ENCODE measurements at places on chromosomes 5 and 9. TPM values are rescaled to one million over a fixed set of nuclear protein-coding genes. Genes with fewer than 3 reads are reported as not detected.

- no peak for DNase-seq
Measured at GRCh38 chr5:14115323-14115895, 27.7 kb upstream of the TRIO start.

DNA sequence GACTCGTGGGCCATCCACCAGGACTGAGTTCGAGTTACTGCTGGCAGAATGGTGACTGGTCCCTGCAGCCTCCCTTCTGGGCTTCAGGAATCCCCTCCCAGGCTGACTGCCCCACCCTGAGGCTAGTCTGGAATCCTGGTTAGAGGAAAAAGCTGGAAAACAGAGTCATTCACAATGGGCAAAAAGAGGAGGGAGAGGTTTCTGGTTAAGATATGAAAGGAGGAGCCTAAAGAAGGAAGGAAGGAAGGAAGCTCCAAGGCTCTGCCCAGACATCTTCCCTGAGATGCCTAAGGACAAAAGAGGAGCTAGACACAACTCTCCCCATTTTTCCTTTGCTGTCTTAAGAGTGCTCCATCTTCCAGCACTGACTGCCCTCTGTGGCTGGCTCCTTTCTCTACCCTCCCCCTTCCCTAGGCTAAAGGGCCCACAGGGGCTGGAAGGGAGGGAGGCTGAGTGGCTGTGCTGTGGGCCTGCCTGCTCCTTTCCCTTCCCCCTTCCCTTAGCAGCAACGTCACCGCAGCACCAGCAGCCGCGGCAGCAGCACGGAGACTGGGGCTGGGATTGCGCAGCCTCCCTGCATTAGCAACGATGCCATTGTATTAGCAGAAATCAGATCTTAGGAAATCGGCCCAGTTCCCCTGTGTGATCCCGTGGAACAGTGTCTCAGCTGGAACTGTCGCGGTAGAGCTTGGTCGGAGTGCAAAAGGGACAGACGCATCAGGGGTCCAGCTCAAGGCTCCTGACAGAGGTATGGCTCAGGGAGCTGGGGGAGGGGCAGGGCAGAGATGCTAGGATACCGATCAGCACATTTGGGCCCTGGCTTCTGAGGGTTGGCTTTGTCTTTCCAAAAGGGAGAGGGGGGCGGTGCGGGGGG lies 48.7 kb downstream of the RUSC2 start:
- no peak for DNase-seq

- no peak for DNase-seq
Measured at GRCh38 chr5:178288401-178289368, 56.1 kb upstream of the PHYKPL start.

NRARP gene
- 1.9 TPM for total RNA-seq

DNA sequence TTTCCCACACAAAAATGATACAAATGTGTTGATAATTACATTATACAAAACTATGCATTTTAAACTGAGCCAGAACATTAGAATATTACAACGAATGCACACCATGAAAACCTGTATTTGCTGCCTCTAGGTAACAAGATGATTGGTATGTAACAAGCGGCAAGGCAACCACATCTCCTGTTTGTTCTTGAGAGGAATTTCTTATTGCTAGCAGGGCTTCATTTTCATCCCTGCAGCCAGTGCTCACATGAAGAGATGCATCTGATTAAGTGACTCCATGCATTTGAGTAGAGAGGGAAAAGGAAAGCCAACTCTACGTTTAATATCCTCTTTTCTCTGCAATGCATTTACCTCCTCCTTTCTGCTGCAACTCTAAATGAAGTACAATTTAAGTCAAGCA lies 36.6 kb downstream of the FRMD3 start:
- no peak for DNase-seq

CARTPT gene
- total RNA-seq, result not detected

DNA sequence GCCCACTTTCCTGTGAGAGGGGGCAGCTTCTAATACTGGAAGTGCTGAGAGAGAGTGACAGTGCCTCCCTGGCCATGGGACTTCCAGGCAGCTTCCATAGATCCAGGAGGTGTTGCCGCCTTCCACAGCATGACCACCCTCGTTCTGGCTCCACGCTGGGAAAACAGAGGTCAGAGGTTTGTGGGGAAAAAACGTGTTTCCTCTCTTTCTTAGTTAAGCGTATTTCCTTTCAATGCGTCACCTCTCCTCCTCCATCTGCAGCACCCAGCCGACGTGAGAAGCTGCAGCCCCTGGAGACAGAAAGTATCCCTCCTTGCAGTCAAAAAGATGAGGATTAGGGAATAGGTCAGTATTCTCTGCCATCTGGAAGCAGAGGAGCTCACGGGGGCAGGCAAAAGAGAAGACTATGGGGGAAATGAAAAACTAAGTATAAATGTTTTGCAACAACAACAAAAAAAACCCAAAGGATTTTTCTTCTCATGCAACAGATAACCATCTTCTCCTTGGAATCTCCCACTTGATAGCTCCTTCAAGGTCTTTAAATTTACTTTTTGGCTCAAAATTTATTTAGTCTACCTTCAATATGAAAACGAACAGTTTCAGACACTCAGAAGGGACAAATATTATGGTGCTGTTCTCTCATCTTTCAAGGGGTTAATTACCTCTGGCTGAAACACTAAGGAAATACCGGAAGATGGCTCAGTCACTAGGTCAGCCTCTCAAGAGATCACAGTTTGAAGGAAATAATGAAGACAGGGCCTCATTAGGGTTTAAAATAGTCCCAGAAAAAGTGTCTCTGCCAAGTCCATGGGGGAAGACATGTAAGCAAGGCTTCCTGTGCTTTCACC lies 38.0 kb downstream of the MTMR12 start:
- DNase-seq, result no peak

GRCh38 chr9:127942216-127943010 lies 4.8 kb upstream of the DPM2 start:
- DNase-seq, result peak; percentile 53

DNA sequence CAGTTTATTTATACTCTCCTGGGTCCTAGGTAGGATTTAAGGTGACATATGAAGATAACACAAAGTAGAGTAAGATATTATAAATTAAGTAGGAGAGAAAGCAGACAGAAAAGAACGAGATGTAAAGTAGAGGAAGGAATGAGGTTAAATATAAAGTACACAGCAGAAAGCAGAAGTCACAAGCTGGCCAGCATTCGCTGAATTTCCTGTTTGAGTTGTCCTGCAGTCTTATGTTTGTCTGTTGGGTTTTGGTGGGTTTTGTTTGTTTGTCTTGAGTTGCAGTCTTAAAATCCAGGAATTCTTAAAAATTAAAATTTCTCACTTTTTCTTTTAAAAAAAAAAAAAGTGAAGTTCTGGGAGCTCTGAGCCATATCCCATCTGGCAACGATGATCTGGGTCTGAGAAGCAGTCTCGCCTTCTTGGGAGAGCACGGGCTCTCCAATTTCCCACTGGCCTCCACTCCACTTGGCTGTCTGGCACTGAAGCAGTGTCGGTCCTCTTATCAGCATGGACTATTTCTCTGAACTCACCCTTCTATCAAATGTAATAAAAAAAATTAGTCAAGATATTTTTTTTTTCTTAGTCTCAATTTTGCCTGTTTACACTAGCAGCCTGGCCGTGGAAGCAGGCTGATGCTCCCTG lies 2.0 kb downstream of the S100Z start:
- DNase-seq, result no peak

POLE3 gene
- 55.5 TPM for total RNA-seq

GRCh38 chr9:78406933-78407332 lies 110.0 kb downstream of the PSAT1 start:
- DNase-seq, result no peak

- DNase-seq, result no peak
Measured at GRCh38 chr5:5432020-5432707, 9.7 kb downstream of the ICE1 start.

DNA sequence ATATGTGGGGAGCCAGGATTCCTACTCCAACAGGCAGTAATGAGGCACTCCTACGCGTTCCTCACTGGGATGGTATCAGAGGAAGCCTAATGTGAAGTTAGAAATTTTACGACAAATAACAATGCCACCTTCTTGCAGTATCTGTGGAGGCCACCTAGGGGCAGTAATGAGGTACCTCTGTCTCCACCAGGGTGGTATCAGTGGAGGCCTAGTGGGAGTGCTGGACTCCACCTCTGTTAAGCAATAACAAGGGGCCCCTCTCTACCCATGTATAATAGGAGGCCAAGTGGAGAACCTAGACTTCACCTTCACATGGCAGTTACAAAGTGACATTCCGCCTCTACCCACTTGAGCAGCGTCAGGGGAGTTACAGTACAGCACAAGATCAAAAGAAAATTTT lies 147.9 kb downstream of the PLPPR1 start:
- DNase-seq, result no peak

CARD9 gene
- 0.89 TPM for total RNA-seq

CTXN3 gene
- total RNA-seq, result not detected

PARP8 gene
- total RNA-seq, result 56.0 TPM

FOXI1 gene
- not detected for total RNA-seq

ANKRD34B gene
- not detected for total RNA-seq

GRCh38 chr9:19513671-19514275 lies 105.0 kb downstream of the ACER2 start:
- DNase-seq, result no peak

DNA sequence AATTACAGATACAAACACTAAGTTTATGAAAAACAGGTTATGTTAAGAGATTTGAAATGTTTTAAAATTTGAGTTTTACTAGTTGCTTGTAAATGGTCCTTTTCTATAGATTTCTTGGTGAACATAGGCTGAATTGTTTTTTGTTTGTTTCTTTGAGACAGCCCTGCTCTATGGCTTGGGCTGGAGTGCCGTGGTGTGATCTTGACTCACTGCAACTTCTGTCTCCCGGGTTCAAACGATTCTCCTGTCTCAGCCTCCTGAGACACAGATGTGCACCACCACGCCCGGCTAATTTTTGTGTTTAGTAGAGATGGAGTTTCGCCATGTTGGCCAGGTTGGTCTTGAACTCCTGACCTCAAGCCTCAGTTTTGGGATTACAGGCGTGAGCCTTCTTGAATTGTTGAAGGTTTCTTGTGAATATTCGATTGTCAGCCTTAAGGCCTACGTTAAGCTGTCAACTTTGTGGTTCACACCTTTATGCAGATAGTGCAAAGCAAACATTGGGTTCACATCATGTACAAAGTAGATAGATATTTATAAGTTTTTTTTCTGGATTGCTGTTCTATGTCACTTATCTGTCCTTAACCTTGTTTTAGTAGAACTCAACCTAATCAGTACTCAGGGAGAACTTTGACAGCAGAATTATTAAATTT lies 26.2 kb downstream of the UHRF2 start:
- no peak for DNase-seq

GRCh38 chr5:82679660-82680059 lies 397.5 kb downstream of the TMEM167A start:
- no peak for DNase-seq

GRCh38 chr9:127347831-127348776 lies 48.9 kb upstream of the SLC2A8 start:
- DNase-seq, result no peak

DNA sequence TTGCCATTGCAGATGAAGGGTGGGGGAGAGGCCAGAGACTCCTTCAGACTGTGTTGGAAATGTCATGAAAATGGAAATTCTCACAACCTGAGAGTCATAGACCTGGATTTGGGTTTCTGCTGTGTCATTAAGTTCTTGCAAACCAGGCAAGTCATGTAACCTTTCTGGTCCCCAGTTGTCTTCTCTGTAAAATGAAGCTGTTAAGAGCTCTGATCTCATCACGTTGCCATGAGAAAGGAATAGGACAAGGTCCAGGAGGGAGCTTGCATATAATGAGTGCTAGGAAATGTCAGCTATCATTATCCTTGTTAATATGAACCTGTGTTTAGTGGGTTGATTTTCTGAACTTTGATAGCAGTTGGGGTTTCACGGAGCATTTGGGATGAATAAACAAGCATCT lies 59.1 kb downstream of the FGF1 start:
- no peak for DNase-seq

GRCh38 chr5:7493081-7493480 lies 97.1 kb downstream of the ADCY2 start:
- DNase-seq, result no peak

DNA sequence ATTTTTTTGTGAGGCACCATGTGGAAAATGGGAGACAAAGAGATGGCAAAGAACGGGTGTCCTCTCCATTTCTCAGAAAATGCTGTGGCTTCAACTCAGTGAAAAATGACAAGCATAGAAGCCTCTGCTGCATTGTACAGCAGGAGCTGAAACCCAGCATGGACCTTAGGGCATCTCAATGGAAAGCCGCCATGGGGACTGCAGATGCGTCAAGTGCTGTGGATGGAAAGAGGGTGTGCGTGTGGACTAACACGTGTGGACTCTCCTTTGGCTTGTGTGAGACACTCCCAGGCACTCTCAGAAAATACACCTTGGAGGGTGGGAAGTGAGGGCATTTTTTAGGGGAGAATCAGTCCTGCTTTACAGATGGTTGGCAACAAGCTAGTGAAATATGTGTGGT lies 2.2 kb upstream of the GLRX start:
- no peak for DNase-seq

GRCh38 chr9:23522952-23523351 lies 303.1 kb downstream of the ELAVL2 start:
- DNase-seq, result no peak

GRCh38 chr5:178625679-178626483 lies 969 bp downstream of the CLK4 start:
- DNase-seq, result no peak

DNA sequence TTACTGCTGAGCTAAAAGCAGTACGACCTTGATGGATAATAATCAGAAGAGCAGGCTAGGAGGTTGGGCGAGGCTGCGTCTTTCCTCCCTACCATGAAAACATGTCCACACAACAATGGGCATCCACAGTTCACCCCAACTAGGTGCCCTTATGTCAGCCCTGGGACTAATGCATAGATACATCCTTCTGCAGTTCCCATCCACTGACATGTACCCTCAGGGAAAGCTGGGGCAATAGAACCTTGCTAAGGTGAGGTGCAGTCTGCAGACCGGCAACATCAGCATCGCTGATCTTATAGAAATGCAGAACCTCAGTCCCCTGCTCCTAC lies 697 bp upstream of the PRUNE2 start:
- no peak for DNase-seq

GRCh38 chr9:134716067-134716466 lies 74.5 kb downstream of the COL5A1 start:
- DNase-seq, result no peak

GRCh38 chr5:147668385-147668784 lies 114.1 kb downstream of the JAKMIP2 start:
- no peak for DNase-seq

DNA sequence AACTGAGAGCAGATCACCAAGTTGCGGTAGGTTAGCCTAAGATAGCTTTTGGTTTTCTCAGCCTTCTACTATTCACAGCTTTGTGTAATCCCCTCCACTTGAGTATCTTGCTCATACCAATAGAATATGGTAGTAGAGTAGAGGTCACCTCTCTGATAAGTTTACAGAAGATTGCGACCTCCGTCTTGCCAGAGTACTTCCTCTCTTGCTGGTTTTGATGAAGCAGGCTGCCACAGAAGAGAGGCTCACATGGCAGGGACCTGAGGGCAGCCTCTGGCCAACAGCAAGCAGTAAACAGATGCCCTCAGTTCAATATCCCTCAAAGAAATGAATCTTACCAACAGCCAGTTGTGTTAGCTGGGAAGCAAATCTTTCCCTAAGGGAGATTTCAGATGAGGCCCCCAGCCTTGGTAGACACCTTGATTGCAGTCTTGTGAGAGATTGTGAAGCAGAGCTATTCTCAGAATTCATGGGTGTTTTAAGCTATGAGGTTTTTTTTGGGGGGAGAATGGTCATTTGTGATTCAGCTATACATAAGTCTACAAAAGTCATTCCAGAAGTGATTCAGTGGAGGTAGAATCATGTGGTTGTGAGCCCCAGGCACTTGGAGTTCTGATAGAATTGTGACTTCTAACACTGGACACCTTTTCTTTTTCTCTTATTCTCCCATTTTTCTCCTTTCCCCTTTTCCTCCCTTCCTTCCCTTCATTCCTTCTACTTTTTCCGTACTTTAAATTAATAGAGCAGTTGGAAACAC lies 22.7 kb upstream of the CDKN2B start:
- no peak for DNase-seq

Measured in activated B cell treated with CpG ODN at 0.5 μM for 24 hours (primary cell).